ENCODE measurements at places on chromosomes 6 and 20. TPM values are rescaled to one million over a fixed set of nuclear protein-coding genes. Genes with fewer than 3 reads are reported as not detected.

DNA sequence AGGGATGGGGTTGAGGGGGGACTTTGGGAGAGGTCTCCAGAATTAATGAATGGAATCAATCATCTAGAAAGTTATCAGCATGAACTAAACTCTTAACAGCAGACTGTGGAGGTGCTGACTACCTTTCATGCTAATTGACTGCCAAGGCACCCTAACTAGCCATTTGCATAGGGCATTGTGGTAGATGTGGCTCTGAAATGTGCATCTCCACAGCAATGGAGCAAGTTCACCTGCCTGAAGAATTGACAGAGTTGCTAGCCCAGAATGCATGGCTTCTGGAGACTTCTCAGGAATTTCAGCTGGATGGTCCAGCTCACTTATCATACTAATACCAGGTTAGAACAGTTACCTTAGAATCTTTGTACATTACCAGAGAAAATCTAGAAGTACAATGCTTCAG, 745.6 kb downstream of the KIF16B start:
- no peak overlapping the region for H3K27ac ChIP-seq
- H3K27me3 ChIP-seq, result no peaks in the 10 kb centered on the region
- no peaks in the 10 kb centered on the region for H3K4me1 ChIP-seq

DNA sequence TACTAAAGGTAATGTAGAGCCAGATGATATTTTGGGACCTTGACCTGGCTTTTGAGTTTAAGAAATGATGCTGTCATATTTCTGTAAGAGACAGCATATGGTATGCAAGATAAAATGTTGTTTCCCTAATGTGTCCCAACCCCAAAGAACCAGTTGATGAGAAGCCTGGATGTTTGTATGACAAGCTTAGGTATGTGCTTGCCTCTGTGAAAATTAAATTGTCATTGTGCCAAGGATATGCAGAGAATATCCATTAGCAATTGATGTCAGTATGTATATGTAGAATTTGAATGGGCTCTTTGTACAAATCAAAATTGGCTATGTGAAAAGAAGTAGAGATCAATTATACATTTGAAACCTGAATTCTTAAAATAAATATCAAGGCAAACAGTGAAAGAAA, 650.8 kb upstream of the EYS start:
- no peak overlapping the region for H3K27ac ChIP-seq
- H3K36me3 ChIP-seq, result no peaks in the 10 kb centered on the region
- H3K4me1 ChIP-seq, result no peaks in the 10 kb centered on the region
- DNase-seq, result no peak
- no peak overlapping the region for H3K4me3 ChIP-seq

DNA sequence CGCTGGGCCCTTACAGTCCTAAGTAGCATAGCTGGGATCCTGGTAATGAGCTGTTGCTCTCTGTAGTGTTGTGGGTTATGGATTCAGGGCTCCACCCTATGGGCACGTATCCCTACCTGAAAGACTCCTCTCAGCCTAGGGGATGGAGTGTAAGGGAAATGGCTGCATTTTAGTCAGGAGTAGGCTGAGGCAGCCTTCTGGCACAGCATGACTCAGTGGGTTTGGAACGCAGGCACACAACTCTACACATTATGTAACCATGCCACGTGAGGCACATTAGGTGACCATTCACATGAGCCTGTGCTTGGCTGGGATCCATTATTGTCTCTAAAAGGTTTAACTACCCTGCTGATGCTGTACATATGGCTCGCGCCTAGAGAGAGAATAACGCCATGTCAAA, 27.8 kb downstream of the HDDC2 start:
- no peak overlapping the region for H3K27ac ChIP-seq
- no peak overlapping the region for H3K4me3 ChIP-seq
- peak; percentile 36 for DNase-seq
- H3K36me3 ChIP-seq, result peaks cover 61% of the 10 kb centered on the region
- no peaks in the 10 kb centered on the region for H3K4me1 ChIP-seq
- no peaks in the 10 kb centered on the region for H3K27me3 ChIP-seq

DNA sequence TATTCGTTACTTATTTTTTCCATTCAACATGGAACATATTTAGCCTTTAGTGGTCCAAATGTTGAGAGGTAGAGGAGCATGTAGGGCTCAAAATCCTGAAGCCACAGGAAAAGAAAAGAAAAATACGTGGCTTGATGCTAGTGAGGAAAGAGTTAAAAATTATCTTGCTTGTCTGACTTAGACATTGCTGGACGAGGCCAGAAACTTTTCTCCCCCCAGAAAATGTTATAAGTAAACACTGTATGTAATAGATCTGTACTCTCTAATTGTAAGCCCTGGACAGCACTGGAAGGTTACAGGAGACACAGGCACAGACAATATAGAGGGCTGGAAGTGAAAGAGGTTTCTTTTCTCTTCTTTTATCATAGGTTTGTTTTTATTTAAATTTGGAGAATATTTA, 165.6 kb downstream of the ZFP64 start:
- no peak for DNase-seq
- H3K27ac ChIP-seq, result no peak overlapping the region
- no peak overlapping the region for H3K4me3 ChIP-seq
- no peaks in the 10 kb centered on the region for H3K36me3 ChIP-seq
- no peaks in the 10 kb centered on the region for H3K27me3 ChIP-seq
- no peaks in the 10 kb centered on the region for H3K4me1 ChIP-seq

DNA sequence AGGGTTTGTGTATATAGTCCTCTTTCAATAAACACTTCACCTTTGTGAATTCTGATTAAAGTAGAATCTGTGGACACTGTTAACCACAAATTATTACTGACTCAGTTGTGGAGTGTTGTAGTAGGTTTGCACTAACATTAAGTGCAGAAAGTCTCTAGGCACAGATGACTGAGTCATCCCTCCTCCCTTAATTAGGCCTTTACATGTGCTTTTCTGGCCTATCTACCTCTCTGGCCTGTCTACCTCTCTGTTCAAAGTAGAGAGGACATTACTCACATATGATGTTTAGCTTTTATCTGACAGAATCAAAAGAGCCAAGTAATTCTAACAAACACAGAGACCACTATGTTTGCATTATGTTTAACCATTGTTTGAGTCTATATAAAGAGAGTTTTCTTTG, 783.0 kb downstream of the TENT5A start:
- H3K36me3 ChIP-seq, result no peaks in the 10 kb centered on the region
- no peak overlapping the region for H3K27ac ChIP-seq
- no peaks in the 10 kb centered on the region for H3K27me3 ChIP-seq
- no peaks in the 10 kb centered on the region for H3K4me1 ChIP-seq

Gene SAMD3
- not detected for total RNA-seq

DNA sequence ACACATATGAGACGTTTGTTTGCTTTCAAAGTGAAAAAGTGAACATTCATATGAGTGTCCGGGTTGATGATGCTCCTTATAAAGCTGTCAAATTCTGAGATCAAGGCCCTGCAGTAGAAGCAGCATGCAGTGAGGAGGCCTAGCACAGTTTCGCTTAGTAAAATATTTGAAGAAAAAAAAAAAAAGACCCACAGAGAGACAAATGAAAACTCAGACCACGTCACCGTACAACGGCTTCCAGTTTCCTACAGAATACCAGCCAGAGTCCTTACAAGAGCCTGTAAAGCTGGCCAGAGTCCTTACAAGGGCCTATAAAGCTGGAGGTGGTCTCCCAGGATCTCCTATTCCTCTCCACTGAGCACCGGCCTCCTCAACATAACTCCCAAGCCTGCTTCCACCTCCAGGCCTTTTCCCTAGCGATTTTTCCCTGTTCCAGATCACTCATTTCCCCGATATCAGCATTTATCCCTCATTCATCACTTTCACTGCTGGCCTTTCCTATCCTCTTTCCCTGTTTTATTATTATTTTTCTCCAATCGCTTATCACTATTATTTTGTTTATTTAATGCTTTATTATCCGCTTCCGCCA, 1.5 kb upstream of the HMGN4 start:
- DNase-seq, result no peak
- H3K27me3 ChIP-seq, result no peaks in the 10 kb centered on the region
- peak overlapping the region; percentile 93 for H3K27ac ChIP-seq

Gene PHIP
- total RNA-seq, result 16.8 TPM

DNA sequence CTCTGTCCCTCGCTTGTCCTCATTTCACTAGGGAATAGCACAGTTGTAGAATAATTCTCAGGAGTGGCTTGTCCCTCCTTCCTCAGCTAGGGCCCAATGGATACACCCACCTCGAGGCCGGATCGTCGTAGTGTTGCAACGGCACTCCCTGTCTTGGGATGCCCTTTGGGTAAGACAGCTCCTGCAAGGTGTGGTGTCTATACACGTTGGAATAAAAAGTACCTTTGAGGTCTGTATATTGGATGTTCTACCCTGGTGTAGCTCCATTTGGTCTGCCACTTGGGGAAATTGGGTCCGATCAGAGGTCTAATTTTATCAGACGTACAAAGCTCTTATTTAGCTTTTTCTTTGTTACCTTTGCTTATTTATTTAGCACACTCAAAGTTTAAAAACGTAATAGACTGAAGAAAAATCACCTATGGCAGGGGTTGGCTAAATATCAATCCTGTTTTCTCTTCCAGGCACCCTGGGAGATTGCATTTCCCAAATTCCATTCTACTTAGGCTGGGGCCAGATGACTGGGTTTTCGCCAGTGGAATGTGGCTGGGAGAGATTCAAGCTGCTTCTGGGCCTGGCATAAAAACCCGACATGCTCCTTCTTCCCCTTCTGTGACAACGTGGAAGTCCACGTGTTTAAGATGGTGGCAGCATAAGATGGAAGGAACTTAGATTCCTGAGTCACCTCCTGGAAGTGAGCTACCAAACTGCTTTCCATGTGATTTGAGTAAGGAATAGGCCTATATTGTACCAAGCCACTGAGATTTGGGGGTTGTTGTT, 82.3 kb upstream of the CD83 start:
- H3K4me3 ChIP-seq, result no peak overlapping the region
- H3K4me1 ChIP-seq, result peaks cover 10% of the 10 kb centered on the region
- H3K27me3 ChIP-seq, result no peaks in the 10 kb centered on the region
- no peak overlapping the region for H3K27ac ChIP-seq

Gene ZNF341
- total RNA-seq, result 0.85 TPM

Gene PARD6B
- 4.0 TPM for total RNA-seq

GRCh38 chr20:16563066-16563806, 10.0 kb downstream of the KIF16B start:
- H3K4me3 ChIP-seq, result no peak overlapping the region
- H3K27ac ChIP-seq, result no peak overlapping the region
- H3K4me1 ChIP-seq, result no peaks in the 10 kb centered on the region
- H3K36me3 ChIP-seq, result no peaks in the 10 kb centered on the region
- DNase-seq, result no peak

DNA sequence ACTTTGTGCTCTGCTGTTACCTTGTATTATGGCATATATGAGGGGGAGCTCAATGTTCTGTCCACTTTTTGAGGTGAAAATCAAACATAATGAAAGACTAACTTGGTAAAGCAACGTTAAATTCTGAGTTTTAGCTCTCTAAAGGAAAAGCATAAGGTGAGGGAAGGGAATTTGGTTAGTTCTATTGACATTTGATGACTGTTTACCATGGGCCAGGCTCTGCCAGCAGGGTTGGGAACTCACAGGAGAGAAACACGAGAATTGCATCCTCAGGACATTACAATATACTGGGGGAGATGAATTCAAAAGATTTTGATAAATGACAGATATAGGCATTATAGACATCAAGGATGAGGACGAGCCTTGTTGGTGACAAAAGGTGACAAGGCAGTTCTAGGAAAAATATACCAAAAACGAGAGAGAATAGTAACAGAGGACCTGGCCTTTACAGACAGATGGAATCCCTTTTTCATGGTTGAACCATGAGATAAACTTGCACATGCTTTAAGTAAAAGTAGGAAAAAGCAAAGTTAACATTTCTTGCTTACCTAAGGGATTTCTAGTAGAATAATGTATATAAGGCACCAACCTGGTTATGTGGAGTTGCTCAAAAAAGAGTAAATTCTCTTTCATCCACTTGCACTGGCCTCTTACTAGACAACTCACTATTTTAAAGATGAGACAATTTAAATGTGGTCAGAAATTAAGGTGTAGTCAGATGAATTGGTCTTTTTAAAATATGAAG, 191.4 kb downstream of the NKAIN2 start:
- no peak overlapping the region for H3K4me3 ChIP-seq
- H3K36me3 ChIP-seq, result no peaks in the 10 kb centered on the region
- DNase-seq, result no peak
- H3K27ac ChIP-seq, result no peak overlapping the region

Gene ENPP5
- total RNA-seq, result 3.0 TPM

DNA sequence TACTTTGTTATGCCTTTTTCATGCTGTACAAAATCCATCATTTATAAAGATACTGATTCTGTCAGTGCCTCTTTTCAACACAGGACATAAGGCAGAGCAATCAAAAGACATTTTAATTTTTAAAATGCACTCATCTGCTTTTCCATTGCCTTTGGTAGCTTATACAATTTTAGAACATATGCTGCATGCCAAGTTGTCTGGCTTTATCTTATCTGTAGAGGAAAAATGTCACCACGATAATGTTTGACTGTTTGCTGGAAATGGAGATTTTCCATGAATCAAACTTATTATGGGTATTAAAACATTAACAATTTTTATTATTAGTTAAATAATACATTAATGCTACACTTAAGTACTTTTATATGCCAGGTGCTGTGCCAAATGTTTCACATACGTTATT, 50.5 kb downstream of the NKAIN2 start:
- no peaks in the 10 kb centered on the region for H3K27me3 ChIP-seq
- H3K36me3 ChIP-seq, result no peaks in the 10 kb centered on the region
- H3K4me3 ChIP-seq, result no peak overlapping the region
- no peak overlapping the region for H3K27ac ChIP-seq

Gene FNDC11
- 0.13 TPM for total RNA-seq

DNA sequence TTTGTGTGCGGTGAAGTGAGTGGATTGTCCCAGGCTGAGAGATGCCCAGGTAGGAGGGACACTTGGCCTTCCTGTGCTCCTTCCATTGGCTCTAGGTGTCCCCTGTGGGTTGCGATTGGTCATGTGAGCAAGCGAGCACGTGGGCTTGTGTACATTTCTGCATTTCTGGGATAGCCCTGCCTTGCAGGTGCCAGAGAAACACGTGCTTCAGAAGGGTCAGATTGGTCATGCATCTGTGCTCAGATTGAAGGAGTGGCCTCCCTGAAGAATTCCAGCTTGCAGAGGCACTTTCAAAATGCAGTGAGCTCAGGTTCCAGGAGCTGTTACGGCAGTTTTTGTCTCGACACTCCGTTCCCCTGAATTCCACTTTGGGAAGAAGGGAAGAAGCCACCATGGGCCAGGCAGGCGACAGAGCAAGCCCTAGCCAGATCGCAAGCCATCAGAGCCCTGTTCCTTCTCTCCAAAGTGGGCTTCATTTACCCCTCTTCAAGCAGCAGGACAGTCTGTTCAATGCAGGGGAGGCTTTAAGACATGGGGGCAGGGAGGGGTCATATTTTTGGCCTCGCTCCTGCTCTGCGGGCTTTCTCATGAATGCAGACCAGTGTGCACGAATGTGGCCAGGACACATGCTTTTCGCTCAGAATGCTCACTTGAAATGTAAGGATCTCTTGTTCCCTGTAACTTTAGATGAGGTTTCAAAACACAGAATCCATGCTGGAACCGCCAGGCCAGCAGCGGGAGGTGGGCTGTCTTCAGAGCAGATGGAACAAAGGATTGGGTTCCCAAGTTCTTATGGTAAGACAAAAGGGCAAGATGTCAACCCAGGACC, 78.6 kb upstream of the AKAP12 start:
- no peak overlapping the region for H3K27ac ChIP-seq
- peaks cover 4% of the 10 kb centered on the region for H3K4me1 ChIP-seq
- no peak overlapping the region for H3K4me3 ChIP-seq
- H3K27me3 ChIP-seq, result no peaks in the 10 kb centered on the region

GRCh38 chr6:158782432-158783166, 36.6 kb downstream of the EZR start:
- no peaks in the 10 kb centered on the region for H3K27me3 ChIP-seq
- peaks cover 99% of the 10 kb centered on the region for H3K36me3 ChIP-seq
- no peak overlapping the region for H3K27ac ChIP-seq

GRCh38 chr6:44739181-44739580, 351.7 kb downstream of the CDC5L start:
- no peaks in the 10 kb centered on the region for H3K36me3 ChIP-seq
- DNase-seq, result no peak
- H3K4me3 ChIP-seq, result no peak overlapping the region
- no peaks in the 10 kb centered on the region for H3K27me3 ChIP-seq
- peaks cover 6% of the 10 kb centered on the region for H3K4me1 ChIP-seq
